Uterus (tissue), 4 donors: ENCODE measurements at places on chromosomes 16 and 17.

- no peaks in the 10 kb centered on the region for H3K27me3 ChIP-seq
- no peaks in the 10 kb centered on the region for H3K4me1 ChIP-seq
- DNase-seq = no peak
- no peak overlapping the region for H3K4me3 ChIP-seq
- no peak overlapping the region for H3K27ac ChIP-seq
Measured at GRCh38 chr17:50938821-50939541, 72.8 kb upstream of the TOB1 start.

DNA sequence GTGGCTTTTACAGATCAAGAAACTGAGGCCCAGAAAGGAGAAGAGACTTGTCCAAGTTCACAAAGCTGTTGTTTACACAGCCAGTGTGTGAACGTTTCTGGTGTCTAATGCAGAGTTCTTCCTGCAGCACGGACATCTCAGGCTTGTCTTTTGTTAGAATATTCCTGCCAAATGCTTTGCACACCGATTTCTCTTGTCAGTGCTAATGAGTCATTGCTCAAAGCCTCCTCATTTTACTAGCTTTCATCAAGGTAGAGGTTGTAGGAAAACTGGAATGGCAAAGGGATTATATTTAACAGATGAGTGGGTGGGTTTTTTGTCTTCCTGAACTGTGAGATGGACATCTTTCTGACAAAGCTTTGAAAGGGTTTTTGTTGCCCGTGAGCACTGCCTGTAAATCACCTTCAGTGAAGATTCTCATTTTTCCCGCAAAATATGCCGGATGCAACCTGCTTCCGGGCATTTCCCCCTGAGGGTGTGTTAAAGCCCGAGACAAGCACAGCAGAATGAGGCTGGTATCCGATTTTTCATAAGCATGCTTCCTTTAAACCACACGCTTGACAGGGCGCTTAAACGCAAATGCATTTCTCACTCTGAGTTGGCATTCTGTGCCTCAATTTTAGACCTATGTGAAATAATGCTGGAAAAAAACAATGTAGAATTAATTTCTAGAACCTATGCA lies 14.7 kb downstream of the PMM2 start:
- no peak overlapping the region for H3K4me3 ChIP-seq
- no peaks in the 10 kb centered on the region for H3K4me1 ChIP-seq
- H3K27me3 ChIP-seq = no peaks in the 10 kb centered on the region
- DNase-seq = no peak

- H3K27me3 ChIP-seq = no peaks in the 10 kb centered on the region
- no peaks in the 10 kb centered on the region for H3K36me3 ChIP-seq
- no peaks in the 10 kb centered on the region for H3K4me1 ChIP-seq
- no peak for DNase-seq
- H3K4me3 ChIP-seq = no peak overlapping the region
Measured at GRCh38 chr17:33057564-33057963, 65.9 kb downstream of the SPACA3 start.

- H3K4me1 ChIP-seq = no peaks in the 10 kb centered on the region
- no peak overlapping the region for H3K4me3 ChIP-seq
- DNase-seq = no peak
- no peak overlapping the region for H3K27ac ChIP-seq
- no peaks in the 10 kb centered on the region for H3K27me3 ChIP-seq
Measured at GRCh38 chr16:10031473-10031872, 150.8 kb downstream of the GRIN2A start.

DNA sequence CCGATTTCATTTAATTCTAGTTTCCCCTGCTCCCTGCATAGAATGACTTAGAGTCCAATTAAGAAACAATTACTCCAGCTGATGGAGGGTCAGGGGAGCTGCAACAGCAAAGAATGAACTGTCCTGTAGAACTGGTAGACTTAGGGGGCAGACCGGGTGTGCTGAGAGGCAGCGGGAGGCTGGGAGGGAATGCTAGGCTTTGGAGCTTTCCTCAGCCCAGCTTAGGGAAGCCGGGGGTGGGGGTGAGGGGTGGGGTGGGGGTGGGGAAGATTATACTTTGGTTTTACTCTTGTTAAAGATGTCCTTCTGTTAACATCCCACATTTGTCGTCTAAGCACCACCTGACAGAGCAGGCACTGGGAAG lies 458.6 kb upstream of the ASIC2 start:
- no peaks in the 10 kb centered on the region for H3K4me1 ChIP-seq
- H3K4me3 ChIP-seq = no peak overlapping the region
- H3K27ac ChIP-seq = no peak overlapping the region
- no peaks in the 10 kb centered on the region for H3K27me3 ChIP-seq
- no peaks in the 10 kb centered on the region for H3K36me3 ChIP-seq
- no peak for DNase-seq

DNA sequence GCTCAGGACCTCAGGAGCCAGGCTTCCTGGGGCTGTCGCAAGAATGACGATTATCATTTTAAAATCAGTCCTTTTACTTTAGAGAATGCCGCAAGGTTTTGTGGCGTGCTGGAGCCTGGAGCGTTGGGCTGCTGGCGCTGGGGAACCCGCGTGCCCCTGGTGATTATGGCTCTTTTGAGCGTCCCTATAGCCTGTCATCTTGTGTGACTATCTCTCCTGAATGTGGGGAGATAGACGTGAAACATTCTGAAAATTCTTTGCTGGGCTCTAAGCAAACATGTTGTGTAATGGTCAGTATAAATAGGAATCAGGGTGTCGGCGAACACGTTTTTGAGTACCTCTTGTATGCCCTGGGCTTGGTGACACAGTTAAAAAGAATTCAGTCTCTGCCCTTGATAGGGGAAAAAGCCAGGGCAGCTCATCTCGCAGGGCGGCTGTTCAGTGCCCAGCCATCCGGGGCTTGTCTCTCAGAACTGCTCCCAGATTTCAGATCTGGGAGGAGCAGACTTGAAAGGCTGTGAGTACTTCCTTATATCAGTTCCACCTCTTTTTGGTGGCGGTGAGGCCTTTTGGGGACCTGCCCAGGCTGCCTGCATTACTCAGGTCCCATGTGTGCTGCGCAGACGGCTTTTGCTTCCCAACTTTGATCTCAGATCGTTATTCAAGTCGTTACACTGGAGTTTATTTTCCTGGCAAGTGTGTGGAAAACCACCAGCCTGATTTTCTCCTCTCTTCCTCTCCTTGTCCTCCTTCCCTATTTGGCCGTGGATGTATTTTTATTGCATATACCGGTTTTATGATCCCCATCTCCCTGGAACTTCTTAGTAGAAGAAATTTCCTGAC lies 973 bp downstream of the SLC7A6 start:
- H3K27ac ChIP-seq = peak overlapping the region; percentile 89
- H3K4me1 ChIP-seq = no peaks in the 10 kb centered on the region
- peak; percentile 57 for DNase-seq

- H3K4me1 ChIP-seq = no peaks in the 10 kb centered on the region
- no peaks in the 10 kb centered on the region for H3K36me3 ChIP-seq
- H3K4me3 ChIP-seq = no peak overlapping the region
- H3K27ac ChIP-seq = no peak overlapping the region
Measured at GRCh38 chr17:75098861-75099260, 10.9 kb upstream of the ARMC7 start.

GRCh38 chr17:55266958-55267688 lies 2.4 kb downstream of the HLF start:
- DNase-seq = no peak
- H3K27ac ChIP-seq = peak overlapping the region; percentile 88
- peaks cover 6% of the 10 kb centered on the region for H3K27me3 ChIP-seq
- H3K4me1 ChIP-seq = no peaks in the 10 kb centered on the region

DNA sequence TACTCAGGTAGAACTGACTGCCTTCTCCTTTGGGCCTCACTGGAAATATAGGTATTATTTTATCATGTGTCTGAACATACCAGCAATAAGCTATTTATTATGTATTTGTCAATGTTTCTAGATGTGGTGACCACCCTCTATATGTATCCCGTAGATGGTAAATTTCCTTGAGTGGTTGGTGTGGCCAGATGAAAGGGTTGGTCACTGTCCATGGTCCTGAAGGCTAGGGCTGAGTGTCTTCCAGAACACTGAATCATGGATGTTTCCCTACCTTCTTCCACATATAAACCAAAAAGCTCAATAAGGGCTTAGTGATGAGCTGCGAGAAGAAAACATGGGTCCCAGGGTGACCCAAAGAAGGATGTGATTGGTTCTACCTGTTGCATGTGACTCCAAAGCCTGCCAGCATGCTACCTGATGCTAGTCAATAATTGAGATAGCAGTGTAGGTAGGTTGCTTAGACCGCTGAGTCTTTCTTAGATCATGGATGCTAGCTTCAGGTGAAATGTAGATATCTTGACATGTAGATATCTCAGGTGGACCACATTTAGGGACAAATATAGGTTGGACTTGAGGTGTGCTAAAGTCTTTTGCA lies 150.3 kb downstream of the ASIC2 start:
- no peaks in the 10 kb centered on the region for H3K36me3 ChIP-seq
- H3K27me3 ChIP-seq = no peaks in the 10 kb centered on the region
- no peak overlapping the region for H3K27ac ChIP-seq
- H3K4me1 ChIP-seq = no peaks in the 10 kb centered on the region
- no peak for DNase-seq

DNA sequence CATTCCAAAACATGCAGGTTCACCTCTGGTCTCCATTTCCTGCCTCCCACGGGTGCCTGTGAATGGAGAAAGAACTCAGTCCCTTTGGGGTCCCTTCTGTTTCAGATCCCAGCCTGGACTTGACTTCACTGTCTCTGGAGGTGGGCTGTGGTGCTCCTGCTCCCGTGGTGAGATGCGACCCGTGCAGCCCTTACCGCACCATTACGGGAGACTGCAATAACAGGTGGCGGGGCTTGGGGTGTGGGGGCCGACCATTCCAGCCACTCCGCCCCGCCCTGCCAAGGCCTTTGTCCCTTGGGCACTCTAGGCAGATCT lies 10.5 kb downstream of the LPO start:
- H3K4me3 ChIP-seq = peak overlapping the region; percentile 43

DNA sequence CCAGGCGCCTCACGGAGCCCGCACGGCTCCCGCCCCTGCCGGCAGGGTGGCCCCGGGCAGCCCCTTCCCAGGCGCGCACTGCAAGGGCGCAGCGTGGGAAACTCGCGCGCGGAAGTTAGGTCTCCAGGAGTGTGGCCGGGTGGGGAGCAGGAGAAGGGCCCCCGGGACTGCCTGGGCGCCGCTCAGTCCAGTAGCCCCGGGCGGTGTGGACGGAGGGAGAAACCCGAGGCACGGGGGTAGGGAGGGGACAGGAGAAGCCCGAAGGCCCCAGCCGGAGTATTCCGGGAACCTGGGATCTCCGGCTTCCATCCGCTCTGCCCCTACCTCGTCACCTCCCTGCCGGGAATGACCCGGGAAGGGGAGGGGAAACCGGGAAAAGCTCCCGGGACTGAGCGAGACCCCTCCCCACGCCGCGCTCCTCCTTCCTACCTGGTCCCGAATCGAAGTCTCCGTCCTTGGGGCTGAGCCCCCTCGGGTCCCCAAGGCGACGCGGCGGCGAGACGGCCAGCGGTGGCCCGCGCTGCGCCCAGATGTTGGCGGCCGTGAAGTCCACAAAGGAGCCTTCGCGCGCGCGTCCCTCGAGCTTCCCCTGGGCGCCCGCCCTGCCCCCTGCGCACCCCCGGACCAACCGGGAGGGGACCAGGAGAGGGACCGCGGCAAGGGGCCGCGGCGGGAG lies 418 bp downstream of the SOCS3 start:
- H3K4me1 ChIP-seq = no peaks in the 10 kb centered on the region
- H3K4me3 ChIP-seq = peak overlapping the region; percentile 74
- no peaks in the 10 kb centered on the region for H3K36me3 ChIP-seq

DNA sequence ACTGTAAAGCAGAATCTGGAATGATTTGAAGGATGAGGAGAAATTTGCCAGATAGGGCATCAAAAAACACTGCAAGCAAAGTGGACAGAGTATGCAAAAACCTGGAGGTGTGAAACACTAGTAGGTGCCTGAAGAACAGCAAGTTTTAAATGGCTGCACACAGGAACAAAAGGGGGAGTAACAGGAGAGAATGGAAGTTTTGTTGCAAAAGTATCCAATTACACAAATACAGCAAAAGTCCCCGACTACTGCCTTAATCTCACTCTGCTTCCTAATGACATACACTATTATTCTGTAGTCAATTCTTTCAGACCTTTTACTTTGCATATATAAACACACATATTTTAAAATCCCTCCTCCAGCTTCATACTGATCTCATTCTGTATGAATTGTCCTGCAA lies 1.5 kb downstream of the HEATR6 start:
- H3K27ac ChIP-seq = no peak overlapping the region
- H3K4me1 ChIP-seq = no peaks in the 10 kb centered on the region
- DNase-seq = no peak
- no peaks in the 10 kb centered on the region for H3K27me3 ChIP-seq
- H3K4me3 ChIP-seq = no peak overlapping the region

DNA sequence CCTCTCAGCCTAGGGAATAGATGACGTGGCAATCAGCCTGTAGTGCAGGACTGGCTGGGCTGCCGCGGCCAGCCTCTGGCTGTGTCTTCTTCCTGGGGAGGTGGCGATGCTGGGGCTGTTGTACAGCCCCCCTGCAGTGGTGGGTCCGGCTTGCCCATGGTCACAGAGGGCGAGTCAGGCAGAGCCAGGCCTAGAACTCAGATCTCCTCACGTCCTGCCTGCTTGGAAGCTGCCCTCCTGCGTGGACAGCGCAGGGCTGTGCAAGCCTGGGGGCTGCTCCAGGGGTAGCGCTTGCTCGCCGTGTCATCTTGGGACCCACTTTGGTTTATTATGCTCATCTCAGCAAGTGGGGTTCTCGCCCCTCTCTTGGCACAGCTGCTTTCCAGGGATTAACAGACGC lies 19.3 kb downstream of the NMRAL1 start:
- no peaks in the 10 kb centered on the region for H3K36me3 ChIP-seq
- no peak for DNase-seq
- H3K4me3 ChIP-seq = no peak overlapping the region
- no peak overlapping the region for H3K27ac ChIP-seq

GRCh38 chr16:79067600-79067999 lies 532.9 kb downstream of the MAF start:
- H3K27ac ChIP-seq = no peak overlapping the region
- H3K36me3 ChIP-seq = no peaks in the 10 kb centered on the region
- no peaks in the 10 kb centered on the region for H3K27me3 ChIP-seq
- H3K4me3 ChIP-seq = no peak overlapping the region
- H3K4me1 ChIP-seq = no peaks in the 10 kb centered on the region

DNA sequence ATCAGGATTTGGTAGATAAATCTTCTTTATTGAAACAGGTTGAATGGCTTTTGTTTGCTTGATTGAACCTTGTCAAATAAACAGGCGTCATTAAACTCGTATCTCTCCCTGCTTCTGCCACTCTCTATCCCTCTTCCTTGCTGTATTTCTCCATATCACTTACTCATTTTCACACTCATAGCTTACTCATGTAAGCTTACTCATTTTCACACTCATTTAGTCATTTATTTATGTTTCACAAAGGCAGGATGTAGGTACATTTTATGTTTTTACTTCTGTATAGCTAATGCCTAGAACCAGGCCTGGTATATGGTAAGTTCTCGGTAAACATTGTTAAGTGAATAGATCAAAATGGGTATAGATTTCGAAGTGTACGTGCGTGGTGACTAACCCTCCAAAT lies 450.0 kb downstream of the PMP22 start:
- H3K27me3 ChIP-seq = no peaks in the 10 kb centered on the region
- no peaks in the 10 kb centered on the region for H3K36me3 ChIP-seq
- DNase-seq = no peak
- no peak overlapping the region for H3K4me3 ChIP-seq
